Spleen (tissue), 13 donors: ENCODE measurements at places on chromosomes 2 and 18. TPM values are rescaled to one million over a fixed set of nuclear protein-coding genes. Genes with fewer than 3 reads are reported as not detected.

DNA sequence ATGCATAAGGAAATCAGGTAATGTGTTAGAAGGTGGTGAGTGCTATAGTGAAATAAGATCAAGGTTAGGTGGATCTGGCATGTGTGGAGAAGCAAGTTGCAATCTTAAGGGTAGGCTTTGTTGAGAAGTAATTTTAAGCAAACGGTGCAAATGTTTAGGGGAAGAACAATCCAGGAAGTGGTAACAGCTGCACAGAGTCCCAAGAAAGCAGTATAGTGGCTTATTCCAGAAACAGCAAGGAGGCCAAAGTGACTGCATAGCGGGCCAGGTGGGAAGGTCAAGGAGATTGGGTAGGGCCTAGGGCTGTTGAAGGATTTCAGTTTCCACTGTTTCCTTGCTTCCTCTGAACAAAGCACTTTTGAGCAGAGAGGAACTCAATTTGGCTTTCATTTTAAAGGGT is 30.0 kb upstream of the RAB1A start:
- no peak overlapping the region for H3K4me3 ChIP-seq
- DNase-seq = no peak
- no peaks in the 10 kb centered on the region for H3K27me3 ChIP-seq
- H3K4me1 ChIP-seq = peaks cover 30% of the 10 kb centered on the region

DNA sequence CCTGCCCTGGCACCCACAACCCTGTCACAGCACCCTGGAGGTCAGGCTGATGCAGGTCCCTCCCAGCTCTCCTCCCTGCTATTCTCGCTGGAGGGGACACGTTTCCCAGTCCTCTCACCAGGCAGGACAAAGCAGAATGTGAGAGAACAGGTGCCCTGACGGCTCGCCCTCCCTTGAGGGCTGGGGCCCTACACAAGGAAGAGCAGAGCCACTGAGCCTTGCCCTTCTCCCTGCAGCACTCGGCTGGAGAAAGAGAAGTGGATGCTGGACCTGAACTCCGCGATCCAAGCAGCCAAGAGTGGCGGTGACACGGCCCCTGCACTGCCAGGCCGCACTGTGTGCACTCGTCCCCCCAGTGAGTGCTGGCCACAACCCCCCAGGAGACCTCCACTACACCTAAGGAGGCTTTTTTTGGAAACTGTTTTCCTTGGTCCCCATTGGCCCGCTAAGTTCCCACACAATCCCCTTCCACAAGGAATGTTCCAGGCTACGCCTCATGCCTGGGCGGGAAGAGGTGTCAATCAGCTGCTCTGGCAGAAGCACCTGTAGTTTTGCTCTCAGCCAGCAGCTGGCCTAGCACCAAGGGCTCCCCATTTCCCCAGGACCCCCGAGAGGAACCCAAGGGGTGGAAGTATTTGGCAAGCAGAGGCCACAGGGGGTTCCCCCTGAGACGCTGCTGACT is 17.4 kb downstream of the STK25 start:
- peaks cover 29% of the 10 kb centered on the region for H3K36me3 ChIP-seq
- no peak for DNase-seq
- H3K27ac ChIP-seq = no peak overlapping the region
- H3K27me3 ChIP-seq = no peaks in the 10 kb centered on the region
- no peaks in the 10 kb centered on the region for H3K4me1 ChIP-seq

- H3K27ac ChIP-seq = no peak overlapping the region
- no peak overlapping the region for H3K4me3 ChIP-seq
- peaks cover 20% of the 10 kb centered on the region for H3K36me3 ChIP-seq
- H3K27me3 ChIP-seq = no peaks in the 10 kb centered on the region
- peaks cover 99% of the 10 kb centered on the region for H3K4me1 ChIP-seq
- no peak for DNase-seq
Observed at GRCh38 chr2:237737196-237737865, 61.2 kb upstream of the RBM44 start.

DNA sequence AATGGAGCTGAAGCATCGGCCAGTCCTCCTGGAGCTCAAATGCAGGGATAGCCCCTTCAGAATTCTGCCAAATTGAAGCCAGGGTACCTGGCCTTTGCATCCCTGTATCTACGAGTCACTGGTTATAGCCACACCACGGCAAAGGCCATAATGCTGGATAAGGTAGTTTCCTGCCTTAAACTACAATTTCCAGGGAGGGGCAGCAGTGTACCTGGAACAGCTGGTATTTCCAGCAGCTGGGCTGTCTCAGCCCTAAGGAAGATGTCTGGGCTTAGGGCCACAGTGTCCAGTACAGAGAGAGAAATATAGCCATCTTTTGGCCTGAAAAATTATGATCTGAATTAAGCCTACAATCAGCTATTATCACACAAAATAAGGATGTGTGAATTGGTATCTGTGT is 180.3 kb downstream of the GCA start:
- H3K27me3 ChIP-seq = no peaks in the 10 kb centered on the region
- H3K36me3 ChIP-seq = no peaks in the 10 kb centered on the region
- H3K4me1 ChIP-seq = no peaks in the 10 kb centered on the region
- no peak overlapping the region for H3K27ac ChIP-seq

DNA sequence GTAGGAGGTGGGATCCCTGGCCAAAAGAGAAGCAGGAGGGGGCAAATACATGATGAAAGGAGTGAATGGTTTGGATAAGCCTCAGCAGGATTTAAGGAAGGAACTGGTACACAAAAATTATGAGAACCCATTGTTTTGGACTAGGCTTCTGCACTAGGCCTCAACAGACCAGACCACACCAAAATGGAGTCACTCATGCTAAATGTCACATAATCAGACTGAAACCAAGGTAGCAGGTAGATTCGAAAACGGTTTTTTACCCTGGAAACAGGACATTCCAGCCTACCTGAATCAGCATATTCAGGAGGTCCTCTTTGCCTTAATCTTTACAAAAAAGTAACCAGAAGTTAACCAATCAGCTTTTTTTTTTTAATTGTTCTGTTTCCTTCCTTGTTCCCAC is 49.4 kb upstream of the CDCA7 start:
- H3K36me3 ChIP-seq = no peaks in the 10 kb centered on the region
- H3K4me1 ChIP-seq = no peaks in the 10 kb centered on the region
- H3K4me3 ChIP-seq = no peak overlapping the region

GRCh38 chr2:216056739-216057138 is 24.9 kb downstream of the PECR start:
- H3K27ac ChIP-seq = peak overlapping the region; percentile 86
- H3K4me3 ChIP-seq = no peak overlapping the region
- no peaks in the 10 kb centered on the region for H3K36me3 ChIP-seq
- H3K4me1 ChIP-seq = peaks cover 24% of the 10 kb centered on the region
- no peaks in the 10 kb centered on the region for H3K27me3 ChIP-seq
- DNase-seq = no peak

GRCh38 chr2:120821446-120822160 is 85.9 kb downstream of the GLI2 start:
- DNase-seq = peak; percentile 59
- no peaks in the 10 kb centered on the region for H3K27me3 ChIP-seq
- H3K4me1 ChIP-seq = peaks cover 10% of the 10 kb centered on the region
- H3K4me3 ChIP-seq = no peak overlapping the region
- no peak overlapping the region for H3K27ac ChIP-seq

- no peak overlapping the region for H3K4me3 ChIP-seq
- H3K27me3 ChIP-seq = no peaks in the 10 kb centered on the region
- no peak for DNase-seq
- no peak overlapping the region for H3K27ac ChIP-seq
- H3K36me3 ChIP-seq = no peaks in the 10 kb centered on the region
Observed at GRCh38 chr2:171081649-171082111, 79.0 kb downstream of the TLK1 start.

- H3K4me1 ChIP-seq = peaks cover 13% of the 10 kb centered on the region
- H3K27me3 ChIP-seq = peaks cover 4% of the 10 kb centered on the region
- no peaks in the 10 kb centered on the region for H3K36me3 ChIP-seq
Observed at GRCh38 chr2:26945991-26946750, 24.3 kb upstream of the MAPRE3 start.

DNA sequence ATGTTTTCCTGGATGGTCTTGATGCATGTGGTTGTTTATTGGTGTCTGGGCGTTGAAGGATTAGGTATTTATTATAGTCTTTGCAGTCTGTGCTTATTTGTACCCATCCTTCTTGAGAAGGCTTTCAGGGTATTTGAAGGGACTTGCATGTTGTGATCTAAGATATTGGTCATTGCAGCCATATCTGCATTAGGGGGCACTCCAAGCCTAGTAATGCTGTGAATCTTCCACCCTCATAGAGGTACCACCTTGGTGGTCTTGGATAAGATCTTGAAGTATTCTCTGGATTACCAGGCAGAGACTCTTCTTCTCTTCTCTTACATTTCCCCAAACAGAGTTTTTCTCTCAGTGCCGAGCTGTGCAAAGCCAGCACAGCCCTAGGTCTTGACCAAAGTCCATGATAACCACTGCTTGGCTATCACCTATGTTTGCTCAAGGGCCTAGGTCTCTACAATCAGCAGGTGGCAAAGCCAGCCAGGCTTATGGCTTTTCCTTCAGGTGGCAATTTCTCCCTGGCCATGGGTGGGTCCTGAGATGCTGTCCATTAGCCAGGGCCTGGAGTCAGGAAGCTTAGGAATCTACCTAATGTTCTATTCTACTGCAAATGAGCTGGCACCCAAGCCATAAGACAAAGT is 15.4 kb upstream of the PPP1R1C start:
- DNase-seq = no peak
- H3K27ac ChIP-seq = no peak overlapping the region
- H3K4me1 ChIP-seq = no peaks in the 10 kb centered on the region
- no peaks in the 10 kb centered on the region for H3K36me3 ChIP-seq

DNA sequence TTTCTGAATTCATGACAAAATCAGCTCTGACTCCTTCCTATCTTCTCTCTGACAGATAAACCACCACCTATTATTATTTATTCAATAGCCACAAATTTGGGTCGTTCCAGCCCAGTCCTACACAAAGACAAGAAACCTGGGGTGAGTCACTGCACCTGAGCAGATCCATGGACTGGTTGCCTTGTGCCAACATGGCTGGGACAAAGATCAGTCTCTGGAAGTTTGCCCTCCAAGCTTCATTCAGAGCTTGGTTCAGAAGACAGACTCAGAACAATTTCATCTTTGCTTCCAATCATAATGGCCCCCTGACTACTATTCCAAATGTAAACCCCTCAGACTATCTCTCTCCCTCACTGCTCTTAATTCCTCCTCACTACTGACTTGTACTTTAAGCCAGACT is 9.6 kb upstream of the EXOC6B start:
- no peaks in the 10 kb centered on the region for H3K27me3 ChIP-seq
- DNase-seq = no peak
- no peaks in the 10 kb centered on the region for H3K36me3 ChIP-seq
- H3K4me1 ChIP-seq = no peaks in the 10 kb centered on the region
- no peak overlapping the region for H3K27ac ChIP-seq

DNA sequence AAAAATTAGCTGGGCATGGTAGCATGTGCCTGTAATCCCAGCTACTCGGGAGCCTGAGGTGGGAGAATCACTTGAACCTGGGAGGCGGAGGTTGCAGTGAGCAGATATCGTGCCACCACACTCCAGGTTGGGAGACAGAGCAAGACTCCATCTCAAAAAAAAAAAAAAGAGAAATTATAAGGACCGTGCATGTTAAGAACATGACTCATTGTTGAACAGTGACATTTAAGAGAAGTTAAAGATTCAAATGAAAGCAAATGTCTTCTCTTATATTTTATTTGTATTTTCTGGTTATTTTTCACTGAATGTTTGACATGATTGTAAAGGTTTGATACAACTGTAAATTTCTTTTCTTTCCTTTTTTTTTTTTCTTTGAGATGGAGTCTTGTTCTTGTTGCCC is 69.6 kb downstream of the APLF start:
- H3K27ac ChIP-seq = peak overlapping the region; percentile 39
- no peak overlapping the region for H3K4me3 ChIP-seq
- no peak for DNase-seq
- H3K27me3 ChIP-seq = no peaks in the 10 kb centered on the region
- H3K36me3 ChIP-seq = no peaks in the 10 kb centered on the region

DNA sequence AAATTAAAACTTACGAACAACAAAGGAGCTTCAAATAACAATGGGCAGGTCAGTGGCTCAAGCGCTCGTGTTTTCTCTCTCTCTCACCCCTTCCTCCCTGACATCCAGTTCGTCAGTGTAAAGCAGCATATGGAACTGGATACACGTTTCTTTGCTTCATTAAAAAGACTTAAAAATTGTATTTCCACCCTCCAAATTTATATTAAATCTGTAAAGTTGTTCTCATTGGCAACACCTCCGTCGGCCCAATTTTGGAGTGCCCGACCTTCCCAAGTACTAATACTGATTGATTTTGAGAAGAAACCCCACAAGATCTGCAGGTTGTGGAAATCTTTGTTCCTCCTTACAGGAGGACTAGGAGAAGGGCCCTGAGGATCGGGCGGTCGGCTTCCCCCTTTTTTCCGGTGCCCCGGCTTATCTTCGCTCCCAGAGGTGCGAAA is 2.2 kb downstream of the TBR1 start:
- H3K27ac ChIP-seq = no peak overlapping the region
- H3K4me3 ChIP-seq = no peak overlapping the region
- H3K36me3 ChIP-seq = no peaks in the 10 kb centered on the region
- no peak for DNase-seq
- peaks cover 17% of the 10 kb centered on the region for H3K4me1 ChIP-seq

DNA sequence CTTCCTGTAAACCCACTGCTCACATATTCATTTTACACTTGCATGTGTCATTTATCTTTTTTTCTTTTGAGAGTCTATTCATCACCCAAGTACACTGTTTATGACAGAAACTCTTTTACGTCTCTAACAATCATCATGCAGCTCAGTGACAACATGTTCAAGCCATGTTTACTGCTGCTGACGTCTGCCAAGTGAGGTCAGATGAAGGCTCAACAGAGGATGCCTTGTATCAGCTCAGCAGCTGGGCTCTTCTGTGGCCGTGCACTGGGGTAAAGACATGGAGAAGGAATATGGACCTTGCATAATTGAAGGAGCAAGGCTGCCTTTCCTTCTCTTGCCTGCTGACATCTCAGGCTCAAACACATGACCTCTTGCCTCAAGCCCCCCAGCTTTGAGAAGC is 99.6 kb downstream of the ADD2 start:
- no peak overlapping the region for H3K4me3 ChIP-seq
- H3K36me3 ChIP-seq = no peaks in the 10 kb centered on the region
- no peak overlapping the region for H3K27ac ChIP-seq
- no peaks in the 10 kb centered on the region for H3K27me3 ChIP-seq
- peak; percentile 20 for DNase-seq

DNA sequence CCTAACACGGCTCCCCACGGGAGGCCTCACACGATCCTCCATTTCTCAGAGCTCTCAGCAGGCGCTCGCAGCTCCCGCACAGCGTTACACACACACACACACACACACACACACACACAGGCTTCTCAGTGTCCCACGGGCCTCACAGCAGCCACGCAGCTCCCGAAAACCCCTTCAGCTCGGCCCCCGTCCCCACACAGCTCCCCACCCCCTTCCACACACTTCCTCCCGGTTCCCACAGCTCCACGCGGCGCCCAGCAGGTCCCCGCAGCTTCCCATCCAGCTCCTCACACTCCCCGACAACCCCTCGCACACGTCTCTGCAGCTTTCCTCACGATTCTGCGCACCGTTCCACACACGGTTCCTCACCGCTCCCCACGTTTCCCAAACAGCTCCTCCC is 41.6 kb downstream of the KIF1A start:
- H3K27ac ChIP-seq = no peak overlapping the region
- no peaks in the 10 kb centered on the region for H3K27me3 ChIP-seq
- no peak for DNase-seq
- no peaks in the 10 kb centered on the region for H3K4me1 ChIP-seq
- no peak overlapping the region for H3K4me3 ChIP-seq

- H3K27me3 ChIP-seq = no peaks in the 10 kb centered on the region
- H3K4me3 ChIP-seq = no peak overlapping the region
- no peak overlapping the region for H3K27ac ChIP-seq
- no peaks in the 10 kb centered on the region for H3K36me3 ChIP-seq
Observed at GRCh38 chr2:21014364-21015280, 29.3 kb downstream of the APOB start.

Gene CABYR
- 1.3 TPM for total RNA-seq

Gene FOXD4L1
- total RNA-seq = 0.21 TPM

Gene GCG
- not detected for total RNA-seq

Gene DSC2
- 16.7 TPM for total RNA-seq

Gene MAP2
- 2.8 TPM for total RNA-seq

Gene GAREM2
- 1.8 TPM for total RNA-seq
